NCI-H69 (cell line): ENCODE measurements at places on chromosomes 16 and 17.

- DNase-seq, result no peak
Measured at GRCh38 chr17:80065478-80066170, 29.2 kb downstream of the CCDC40 start.

GRCh38 chr17:13086142-13086769 is 68.4 kb upstream of the ELAC2 start:
- no peak for DNase-seq

DNA sequence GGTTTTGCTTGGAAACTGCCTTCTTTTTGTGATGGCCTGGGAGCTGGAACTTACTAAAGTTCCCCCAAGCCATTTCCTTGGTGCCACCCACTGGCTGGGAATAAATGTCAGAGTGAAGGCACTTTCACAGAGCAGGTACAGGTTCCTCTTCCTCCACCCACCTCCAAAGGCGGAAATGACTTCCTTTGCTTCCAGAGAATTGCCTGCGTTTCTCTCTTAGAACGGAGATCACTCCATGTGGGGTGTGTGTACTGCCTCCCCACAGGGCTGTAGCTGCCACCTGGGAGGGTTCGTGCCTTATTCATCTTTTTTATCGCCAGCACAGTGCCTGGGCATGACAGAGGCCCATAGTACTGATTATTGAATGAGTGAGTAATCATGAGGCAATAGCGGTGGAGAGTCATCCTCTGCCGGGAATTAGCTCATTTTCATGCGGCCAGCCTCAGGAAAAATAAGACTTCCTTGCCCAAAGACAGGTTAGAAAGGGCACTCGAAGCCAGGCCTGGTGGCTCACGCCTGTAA is 32.2 kb upstream of the HAS3 start:
- peak; percentile 47 for DNase-seq

- no peak for DNase-seq
Measured at GRCh38 chr16:11200592-11200991, 55.4 kb downstream of the SOCS1 start.

- no peak for DNase-seq
Measured at GRCh38 chr17:42270170-42270535, 6.0 kb downstream of the STAT5B start.
